ENCODE measurements at places on chromosomes 12 and 14.

GRCh38 chr12:58917699-58918468 is 2.4 kb downstream of the LRIG3 start:
- DNase-seq = no peak

- DNase-seq = no peak
These were observed 32.0 kb upstream of the SELPLG start for GRCh38 chr12:108665608-108666202.

DNA sequence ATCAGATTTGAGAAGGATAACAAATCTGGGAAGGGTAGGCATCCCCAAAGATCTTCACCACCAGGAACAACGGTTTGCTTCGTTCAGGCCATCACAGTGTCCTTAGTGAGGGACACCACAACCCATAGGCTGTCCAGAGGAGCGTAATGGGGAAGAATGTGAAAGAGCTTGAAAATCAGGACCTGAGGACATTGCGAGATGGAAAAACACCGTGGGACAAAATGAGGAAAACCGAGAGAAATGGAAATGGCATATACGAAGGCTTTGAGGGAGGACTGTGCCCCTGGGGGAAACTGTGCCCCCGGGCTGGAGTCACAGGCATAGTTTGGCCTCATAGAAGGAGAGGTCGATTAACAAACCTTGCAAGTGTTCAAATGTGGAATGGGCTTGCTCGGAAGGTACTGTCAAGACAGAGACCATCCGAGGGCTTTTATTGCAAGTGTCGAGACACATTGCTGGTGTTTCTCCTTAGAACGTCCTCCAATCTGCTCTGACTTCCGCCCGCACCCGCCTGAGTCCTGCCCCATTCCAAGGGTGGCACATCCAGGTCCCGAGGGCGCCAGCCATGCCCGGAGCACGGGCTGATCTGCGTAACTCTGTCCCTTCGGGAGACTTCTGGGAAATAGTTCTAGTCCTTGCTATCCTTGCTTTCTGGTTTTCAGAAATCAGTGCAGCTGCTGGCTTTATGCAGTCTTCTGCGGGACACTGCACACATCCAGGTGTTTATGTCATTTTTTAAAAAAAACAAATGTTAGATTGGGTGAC is 885 bp upstream of the PALS1 start:
- DNase-seq = peak; percentile 49

DNA sequence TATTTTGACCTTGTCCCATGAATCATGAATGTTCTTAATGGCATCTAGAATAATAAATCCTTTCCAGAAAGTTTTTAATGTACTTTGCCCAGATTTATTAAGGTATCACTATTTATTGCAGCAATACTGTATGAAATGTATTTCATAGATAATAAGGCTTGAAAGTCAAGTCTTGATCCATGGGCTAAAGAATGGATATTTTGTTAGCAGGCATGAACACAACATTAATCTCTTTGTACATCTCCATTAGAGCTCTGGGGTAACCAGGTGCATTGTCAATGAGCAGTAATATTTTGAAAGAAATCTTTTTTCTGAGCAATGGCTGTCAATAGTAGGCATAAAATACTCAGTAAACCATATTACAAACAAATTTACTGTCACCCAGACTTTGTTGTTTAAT is 141.6 kb upstream of the RPL10L start:
- DNase-seq = no peak

GRCh38 chr14:103118018-103118662 is 5.1 kb upstream of the TNFAIP2 start:
- DNase-seq = peak; percentile 16

DNA sequence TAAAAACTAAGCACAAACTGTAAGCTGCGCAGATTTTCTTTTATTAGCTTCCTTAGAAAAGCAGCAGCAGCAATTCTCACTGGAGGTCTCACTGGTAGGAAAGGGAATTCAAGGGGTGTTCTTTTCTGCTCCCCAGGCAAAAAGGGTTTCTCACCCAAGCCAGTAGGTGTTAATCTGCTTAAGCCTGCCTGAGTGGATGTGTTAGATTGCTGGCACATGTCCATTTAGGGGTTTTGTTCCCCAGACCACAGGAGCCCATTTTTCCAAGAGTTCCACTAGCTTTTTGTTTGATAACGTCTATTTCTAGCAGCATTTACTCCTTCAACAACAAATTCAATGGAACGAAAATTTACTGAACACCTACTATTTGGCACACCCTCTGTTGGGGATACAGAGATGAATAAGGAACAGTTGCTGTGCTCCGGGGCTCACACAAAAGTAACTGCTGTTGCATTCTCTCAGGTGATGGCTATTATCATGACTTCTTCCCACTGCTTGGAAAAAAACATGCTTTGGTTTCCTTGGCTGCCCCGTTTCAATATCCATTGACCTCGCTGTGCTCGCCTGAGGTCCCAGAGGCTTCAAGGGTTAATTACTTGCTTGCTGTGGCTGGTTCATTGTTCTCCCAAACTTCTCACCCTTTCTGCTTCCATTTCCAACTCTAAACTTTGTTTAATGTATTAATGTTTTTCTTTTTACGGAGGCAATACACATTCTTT is 31.1 kb upstream of the RIC8B start:
- DNase-seq = no peak

DNA sequence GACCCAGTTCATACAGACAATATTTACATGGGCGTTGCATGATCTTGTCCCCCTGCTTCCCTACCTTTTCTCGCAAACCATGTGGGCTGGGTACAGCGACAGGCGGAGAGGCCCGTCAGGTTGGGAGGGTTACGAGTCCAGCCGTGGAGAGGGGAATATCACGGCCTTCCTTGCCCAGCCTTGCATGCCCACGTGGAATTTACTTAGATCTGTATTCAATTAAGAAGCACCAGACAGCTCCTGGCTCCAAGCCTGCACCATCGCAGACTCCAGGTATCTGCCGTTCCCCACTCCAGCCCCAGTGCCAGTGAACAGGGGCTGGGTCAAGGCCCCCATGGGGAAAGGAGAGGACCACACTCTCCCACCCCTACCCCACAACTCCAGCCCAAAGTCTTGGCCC is 29.8 kb downstream of the BCL11B start:
- DNase-seq = no peak

DNA sequence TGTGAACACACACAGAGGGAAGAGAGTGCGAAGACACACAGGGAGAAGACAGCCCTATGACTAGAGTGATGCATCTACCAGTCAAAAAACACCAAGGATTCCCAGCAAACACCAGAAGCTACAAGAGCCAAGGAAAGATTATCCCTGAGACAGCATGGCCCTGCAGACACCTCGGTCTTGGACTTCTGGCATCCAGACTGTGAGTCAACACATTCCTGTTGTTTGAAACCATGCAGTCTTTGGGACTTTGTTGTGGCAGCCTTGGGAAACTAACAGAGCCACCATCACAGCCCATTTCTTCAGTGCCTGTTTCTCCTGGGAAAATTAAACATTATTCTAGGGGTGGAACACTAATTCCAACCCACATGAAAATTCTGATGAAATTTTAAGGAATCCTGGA is 220.6 kb downstream of the GXYLT1 start:
- no peak for DNase-seq

DNA sequence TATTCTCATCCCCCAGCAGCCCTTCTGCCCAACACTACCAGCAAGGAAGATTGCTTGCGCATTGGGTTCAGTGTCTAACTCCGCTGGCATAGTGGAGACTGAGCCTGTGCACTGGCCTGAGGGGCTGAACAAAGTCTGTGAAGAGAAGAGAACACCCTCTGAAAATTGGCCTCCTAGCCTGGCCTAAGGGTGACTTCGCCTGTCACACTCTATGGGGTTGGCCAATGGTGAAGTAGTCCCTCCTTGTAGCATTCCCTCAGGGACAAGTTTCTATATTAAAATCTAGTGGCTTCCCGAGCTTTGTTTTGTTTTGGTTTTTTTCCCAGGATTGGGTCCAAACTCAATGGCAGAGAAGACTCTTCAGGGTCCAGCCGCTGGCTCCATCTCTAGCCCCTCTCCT is 49.1 kb upstream of the DAAM1 start:
- DNase-seq = no peak

GRCh38 chr14:105616802-105617192 is 90.4 kb downstream of the TMEM121 start:
- DNase-seq = no peak

All from SK-MEL-5 (cell line).